Left renal cortex interstitium (tissue), 4 donors: ENCODE measurements at places on chromosomes 16 and 17.

DNA sequence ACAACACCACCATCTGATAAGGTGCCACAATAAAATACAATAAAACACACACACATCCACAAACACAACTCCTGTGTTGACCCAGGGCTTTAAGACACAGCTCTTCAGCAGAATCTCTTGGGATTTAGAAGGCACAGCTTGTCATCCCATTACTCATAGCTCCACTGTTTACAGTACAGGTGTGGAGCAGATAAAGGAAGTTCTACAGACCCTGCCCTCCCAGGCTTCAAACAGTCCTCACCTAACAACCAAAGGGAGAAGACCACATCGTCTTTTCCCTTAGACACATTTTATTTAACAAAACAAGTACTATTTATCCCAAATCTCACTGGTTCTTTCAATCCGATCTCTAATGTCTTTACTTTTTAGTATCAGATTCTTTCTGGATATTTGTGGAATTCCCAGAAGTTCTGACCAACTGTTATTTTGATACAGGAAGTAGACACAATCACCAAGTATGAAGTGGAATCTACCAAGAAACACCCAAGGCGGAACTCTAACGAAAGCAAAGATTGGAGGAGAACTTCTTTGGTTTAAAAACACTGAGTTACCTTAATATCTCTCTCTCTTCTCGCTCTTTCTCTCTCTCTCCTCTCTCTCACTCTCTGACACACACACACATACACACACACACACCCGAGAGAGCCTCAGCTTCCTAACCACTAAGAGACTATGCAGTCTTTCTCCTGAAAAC is 46.1 kb downstream of the CYTH1 start:
- no peak for DNase-seq

DNA sequence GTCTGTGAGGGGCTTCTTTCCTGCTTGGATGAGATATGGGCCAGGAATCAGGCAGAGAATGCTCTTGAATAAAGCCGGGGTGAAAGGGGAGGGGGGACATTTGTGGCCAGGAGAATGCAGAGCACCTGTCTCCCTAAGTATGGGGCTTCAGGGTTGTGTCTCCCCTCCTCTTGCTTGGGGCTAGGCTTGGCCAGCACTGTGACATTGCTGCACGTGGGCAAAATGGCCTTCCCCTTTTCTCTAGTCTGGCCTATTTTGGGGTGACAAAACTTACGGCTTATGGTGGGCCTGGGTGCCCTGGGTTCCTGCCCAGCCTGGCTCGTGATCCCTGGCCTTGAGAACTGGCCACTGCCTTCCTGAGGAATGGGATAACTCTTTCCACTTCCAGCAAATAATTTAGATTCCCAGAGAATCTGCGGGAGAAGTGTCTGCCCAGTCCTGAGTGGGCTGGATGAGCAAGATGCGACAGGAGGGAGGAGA is 5.6 kb downstream of the NFE2L1 start:
- DNase-seq, result no peak

GRCh38 chr17:18959071-18959844 is 7.3 kb downstream of the SLC5A10 start:
- DNase-seq, result no peak

GRCh38 chr16:9042964-9043680 is 48.3 kb upstream of the HAPSTR1 start:
- no peak for DNase-seq

GRCh38 chr17:77645072-77646045 is 313.1 kb upstream of the TNRC6C start:
- no peak for DNase-seq

- no peak for DNase-seq
These were observed 158.3 kb downstream of the ENGASE start for GRCh38 chr17:79232957-79233356.

- no peak for DNase-seq
These were observed 204.1 kb upstream of the TOX3 start for GRCh38 chr16:52751035-52751434.

DNA sequence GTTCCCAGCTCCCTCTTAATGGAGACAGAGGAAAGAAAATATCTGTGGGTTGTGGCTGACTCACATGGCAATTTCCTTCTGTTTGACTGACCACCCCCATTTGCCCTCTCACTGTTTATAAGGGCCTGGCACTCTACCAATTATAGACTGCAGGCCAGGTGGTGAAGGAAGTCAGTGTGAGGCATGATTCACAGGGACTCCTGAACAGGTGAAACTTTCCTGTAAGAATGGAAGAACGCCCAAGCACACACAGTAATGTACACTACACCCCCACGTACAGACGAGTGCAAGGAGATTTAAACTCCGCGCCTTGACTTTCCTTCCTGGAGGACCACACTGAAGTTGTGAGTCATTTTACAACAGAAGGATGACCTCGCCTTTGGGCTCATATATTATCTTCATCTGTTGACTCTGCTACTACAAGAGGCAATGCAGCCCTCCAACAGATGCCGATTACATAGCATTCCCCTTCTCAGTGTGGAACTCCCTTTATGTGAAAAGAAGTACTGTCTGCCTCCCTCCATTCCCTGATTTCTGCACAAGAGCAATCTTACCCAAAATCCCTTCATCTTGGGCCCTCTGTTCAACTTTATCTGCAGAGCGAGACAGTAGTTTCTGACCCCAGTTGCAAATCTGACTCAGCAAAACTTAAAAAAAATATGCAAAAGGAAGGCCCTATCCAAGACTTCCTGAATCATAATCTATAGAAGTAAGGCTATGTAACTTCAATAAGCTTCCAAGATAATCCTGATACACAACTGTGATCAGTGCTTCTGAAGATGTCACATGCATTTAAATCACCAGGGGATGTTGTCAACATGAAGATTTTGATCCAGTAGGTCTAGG is 163.6 kb downstream of the SHISA6 start:
- DNase-seq, result no peak

- no peak for DNase-seq
These were observed 18.5 kb upstream of the ARL4D start for GRCh38 chr17:43380307-43380706.

DNA sequence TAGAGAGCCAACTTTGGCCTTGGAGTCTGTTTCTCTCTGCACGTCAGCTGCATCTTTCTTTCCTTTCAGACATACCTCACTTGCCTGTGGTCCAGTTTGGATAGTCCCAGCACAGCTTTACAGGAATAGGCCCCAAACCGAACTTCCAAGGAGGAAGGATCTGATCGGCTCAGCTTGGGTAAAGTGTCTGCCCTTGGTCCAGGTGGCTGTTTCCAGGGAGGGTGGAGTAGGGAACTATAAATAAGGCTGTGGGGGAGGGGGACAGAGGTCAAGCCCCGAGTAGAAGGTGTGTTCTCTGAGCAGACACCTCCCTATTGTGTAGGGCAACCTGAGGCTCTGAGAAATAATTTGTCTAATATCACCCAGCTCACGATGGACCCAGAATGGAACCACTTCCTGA is 29.2 kb upstream of the NKD1 start:
- DNase-seq, result no peak

DNA sequence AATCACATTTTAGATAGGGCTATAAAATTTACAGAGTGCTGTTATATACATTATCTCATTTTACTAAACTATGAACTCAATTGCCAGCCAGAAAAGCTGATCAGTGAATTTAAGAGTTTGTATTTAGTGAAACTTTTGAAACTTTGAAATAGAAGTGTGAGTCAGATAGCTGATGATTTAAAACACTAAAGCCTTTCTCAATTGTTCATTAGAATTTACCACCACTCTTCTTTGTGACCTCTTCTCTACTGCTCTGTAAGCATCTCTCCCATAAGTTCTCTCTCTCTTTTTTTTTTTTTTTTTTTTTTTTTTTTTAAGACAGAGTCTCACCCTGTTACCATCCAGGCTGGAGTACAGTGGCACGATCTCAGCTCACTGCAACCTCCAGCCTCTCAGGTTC is 43.7 kb downstream of the GOSR1 start:
- DNase-seq, result no peak

DNA sequence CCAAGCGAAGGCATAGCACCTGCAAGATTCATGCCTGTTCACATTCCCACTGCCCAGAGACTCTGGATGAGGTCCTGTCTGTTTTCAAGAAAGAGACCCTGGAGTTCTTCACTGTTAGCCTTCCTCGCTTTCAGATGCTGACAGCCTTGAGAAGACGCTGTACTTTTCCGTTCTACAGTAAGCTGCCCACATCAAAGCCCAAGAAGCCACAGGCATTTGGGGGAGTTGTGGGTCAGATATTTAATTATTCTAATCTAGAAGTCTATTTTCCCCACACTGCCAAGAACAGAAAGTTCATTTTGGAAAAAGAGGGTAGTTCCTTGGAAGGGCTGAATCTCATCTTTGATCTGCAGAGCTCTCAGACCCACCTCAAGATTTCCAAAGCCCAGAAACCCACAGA is 127.9 kb downstream of the AXIN2 start:
- no peak for DNase-seq

GRCh38 chr16:66247516-66248481 is 118.7 kb upstream of the CDH5 start:
- no peak for DNase-seq

DNA sequence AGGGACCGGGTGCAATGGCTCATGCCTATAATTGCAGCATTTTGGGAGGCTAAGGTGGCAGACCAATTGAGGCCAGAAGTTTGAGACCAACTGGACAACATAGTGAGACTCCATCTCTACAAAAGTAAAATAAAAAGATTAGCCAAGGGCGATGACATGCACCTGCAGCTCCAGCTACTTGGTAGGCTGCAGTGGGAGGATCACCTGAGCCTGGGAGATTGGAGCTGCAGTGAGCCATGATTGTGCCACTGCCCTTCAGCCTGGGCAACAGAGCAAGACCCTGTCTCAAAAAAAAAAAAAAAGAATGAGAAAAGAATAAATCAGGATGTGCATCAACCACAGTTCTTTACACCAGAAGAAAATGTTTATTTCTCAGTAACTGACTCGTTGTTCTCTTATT is 76.0 kb downstream of the CACNG3 start:
- no peak for DNase-seq
